ENCODE measurements at places on chromosomes 1 and 21. TPM values are rescaled to one million over a fixed set of nuclear protein-coding genes. Genes with fewer than 3 reads are reported as not detected.

ZFYVE9 gene
- 19.5 TPM for total RNA-seq

IFI44L gene
- 0.59 TPM for total RNA-seq

S100A16 gene
- total RNA-seq = 363 TPM

OR1C1 gene
- not detected for total RNA-seq

AXDND1 gene
- not detected for total RNA-seq

ACBD3 gene
- 27.4 TPM for total RNA-seq

LCE2B gene
- not detected for total RNA-seq

GRCh38 chr1:180930687-180931086 lies 18.0 kb downstream of the KIAA1614 start:
- peaks cover 15% of the 10 kb centered on the region for H3K27me3 ChIP-seq
- H3K27ac ChIP-seq = no peak overlapping the region
- no peak overlapping the region for H3K4me3 ChIP-seq
- no peak for DNase-seq
- H3K4me1 ChIP-seq = peaks cover 16% of the 10 kb centered on the region

DNA sequence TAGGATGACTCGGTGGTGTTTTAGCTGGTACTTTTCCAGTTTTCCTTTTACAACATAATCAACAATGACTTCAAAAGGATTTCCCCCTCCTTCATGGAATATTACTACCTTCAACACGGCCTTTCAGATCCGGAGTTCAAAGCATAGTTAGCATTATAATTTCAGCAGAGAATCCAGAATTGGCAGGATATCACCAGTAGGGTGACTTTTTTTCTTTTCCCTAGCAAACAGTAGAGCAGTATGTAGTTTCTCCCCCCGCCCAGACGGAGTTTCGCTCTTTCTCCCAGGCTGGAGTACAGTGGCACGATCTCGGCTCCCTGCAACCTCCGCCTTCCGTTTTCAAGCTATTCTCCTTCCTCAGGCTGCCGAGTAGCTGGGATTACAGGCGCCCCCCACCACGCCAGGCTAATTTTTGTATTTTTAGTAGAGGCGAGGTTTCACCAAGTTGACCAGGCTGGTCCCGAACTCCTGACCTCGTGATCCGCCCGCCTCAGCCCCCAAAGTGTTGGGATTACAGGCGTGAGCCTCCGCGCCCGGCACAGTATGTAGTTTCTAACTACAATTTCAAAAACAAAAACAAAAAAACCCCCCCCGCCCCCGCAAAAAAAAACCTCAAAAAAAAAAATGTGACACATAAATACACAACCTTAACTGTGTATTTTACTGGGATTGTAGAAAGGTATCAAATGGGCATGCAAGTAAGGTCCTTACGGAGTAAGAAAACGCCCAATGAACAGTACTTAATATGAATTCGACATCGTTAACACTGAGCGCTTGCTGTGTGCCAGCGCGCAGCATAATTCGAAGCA lies 1.5 kb upstream of the COX20 start:
- H3K4me1 ChIP-seq = peaks cover 27% of the 10 kb centered on the region
- peaks cover 7% of the 10 kb centered on the region for H3K36me3 ChIP-seq
- DNase-seq = peak; percentile 34
- H3K27me3 ChIP-seq = peaks cover 12% of the 10 kb centered on the region
- peak overlapping the region; percentile 96 for H3K4me3 ChIP-seq
- H3K27ac ChIP-seq = peak overlapping the region; percentile 99

- no peak overlapping the region for H3K4me3 ChIP-seq
- peaks cover 11% of the 10 kb centered on the region for H3K4me1 ChIP-seq
- no peak for DNase-seq
- peaks cover 8% of the 10 kb centered on the region for H3K27me3 ChIP-seq
- H3K27ac ChIP-seq = no peak overlapping the region
Observed at GRCh38 chr1:13809461-13810159, 109.6 kb downstream of the PRDM2 start.

DNA sequence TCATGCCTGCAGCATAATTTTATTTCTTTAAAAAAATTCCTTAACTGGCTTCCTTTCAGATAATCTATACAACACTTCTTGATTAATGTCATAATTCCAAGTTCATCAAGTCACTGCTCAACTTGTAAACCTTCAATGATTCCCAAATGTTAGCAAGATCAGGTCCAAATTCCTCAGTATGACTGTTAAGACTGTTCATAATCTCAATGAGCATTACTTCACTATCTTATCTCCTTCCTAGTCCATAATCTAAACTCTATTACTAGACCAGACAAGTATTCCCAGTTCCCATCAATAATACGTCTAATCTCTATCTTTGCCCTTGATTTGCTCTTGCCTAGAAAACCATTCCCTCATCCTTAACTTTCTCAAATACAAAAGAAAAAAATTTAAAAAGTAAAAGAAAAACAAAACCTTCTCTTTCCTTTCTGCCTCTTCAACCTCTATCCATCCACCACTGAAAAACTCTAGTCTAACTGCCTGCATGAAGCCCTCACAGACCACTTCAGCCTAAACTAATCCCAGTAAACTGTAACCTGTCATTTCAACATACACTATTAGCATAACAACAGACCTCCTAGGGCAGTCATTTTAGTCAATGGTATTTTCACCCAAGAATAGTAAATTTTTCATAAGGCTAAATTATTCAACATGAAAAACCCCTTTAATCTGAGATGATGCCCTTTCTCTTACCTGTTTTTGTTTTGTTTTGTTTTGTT lies 15.5 kb downstream of the LUZP1 start:
- no peaks in the 10 kb centered on the region for H3K27me3 ChIP-seq
- H3K36me3 ChIP-seq = peaks cover 4% of the 10 kb centered on the region
- H3K27ac ChIP-seq = no peak overlapping the region

DNA sequence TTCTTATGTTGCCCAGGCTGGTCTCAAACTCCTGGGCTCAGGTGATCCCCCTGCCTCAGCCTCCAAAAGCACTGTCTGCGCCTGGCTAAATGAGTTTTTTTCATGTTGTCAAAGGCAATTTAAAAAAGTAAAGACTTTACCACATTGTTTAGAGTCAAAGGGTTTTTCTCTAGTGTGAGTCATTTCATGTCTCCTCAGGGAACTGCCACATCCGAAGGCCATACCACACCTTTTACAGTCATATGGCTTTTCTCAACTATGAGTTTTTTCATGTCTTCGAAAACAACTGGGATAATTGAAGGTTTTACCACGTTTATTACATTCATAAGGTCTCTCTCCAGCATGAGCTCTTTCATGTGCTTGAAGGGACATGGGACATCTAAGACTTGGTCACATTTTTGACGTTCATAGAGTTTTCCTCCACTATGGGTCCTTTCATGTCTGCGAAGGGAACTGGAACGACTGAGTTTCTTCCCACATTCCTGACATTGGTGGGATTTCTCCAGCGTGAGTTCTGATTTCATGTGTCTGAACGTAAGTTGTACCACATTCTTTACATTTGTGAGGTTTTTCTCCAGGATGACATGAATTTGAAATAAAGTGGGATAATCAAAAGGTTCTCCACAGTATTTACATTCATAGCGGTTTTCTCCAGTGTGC lies 65.6 kb downstream of the UCHL5 start:
- H3K4me3 ChIP-seq = no peak overlapping the region
- H3K27me3 ChIP-seq = peaks cover 3% of the 10 kb centered on the region
- peaks cover 11% of the 10 kb centered on the region for H3K36me3 ChIP-seq
- H3K4me1 ChIP-seq = no peaks in the 10 kb centered on the region

GRCh38 chr1:205448540-205449253 lies 7.1 kb downstream of the BLACAT1 start:
- peaks cover 57% of the 10 kb centered on the region for H3K4me1 ChIP-seq
- peak overlapping the region; percentile 70 for H3K4me3 ChIP-seq
- H3K36me3 ChIP-seq = peaks cover 2% of the 10 kb centered on the region
- DNase-seq = no peak

DNA sequence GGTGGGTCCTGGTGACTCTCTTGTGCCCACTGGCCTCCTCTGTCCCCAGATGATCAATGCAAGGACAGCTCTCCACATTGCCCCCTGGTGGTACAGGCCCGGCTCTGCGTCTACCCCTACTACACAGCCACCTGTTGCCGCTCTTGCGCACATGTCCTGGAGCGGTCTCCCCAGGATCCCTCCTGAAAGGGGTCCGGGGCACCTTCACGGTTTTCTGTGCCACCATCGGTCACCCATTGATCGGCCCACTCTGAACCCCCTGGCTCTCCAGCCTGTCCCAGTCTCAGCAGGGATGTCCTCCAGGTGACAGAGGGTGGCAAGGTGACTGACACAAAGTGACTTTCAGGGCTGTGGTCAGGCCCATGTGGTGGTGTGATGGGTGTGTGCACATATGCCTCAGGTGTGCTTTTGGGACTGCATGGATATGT lies 10.8 kb downstream of the ADAMTSL4 start:
- H3K27ac ChIP-seq = no peak overlapping the region
- peak; percentile 81 for DNase-seq
- peaks cover 41% of the 10 kb centered on the region for H3K4me1 ChIP-seq
- H3K36me3 ChIP-seq = peaks cover 9% of the 10 kb centered on the region
- peaks cover 12% of the 10 kb centered on the region for H3K27me3 ChIP-seq

- no peaks in the 10 kb centered on the region for H3K36me3 ChIP-seq
- H3K4me3 ChIP-seq = no peak overlapping the region
- H3K27ac ChIP-seq = no peak overlapping the region
- H3K27me3 ChIP-seq = peaks cover 2% of the 10 kb centered on the region
Observed at GRCh38 chr1:23673086-23673813, 18.4 kb upstream of the RPL11 start.

DNA sequence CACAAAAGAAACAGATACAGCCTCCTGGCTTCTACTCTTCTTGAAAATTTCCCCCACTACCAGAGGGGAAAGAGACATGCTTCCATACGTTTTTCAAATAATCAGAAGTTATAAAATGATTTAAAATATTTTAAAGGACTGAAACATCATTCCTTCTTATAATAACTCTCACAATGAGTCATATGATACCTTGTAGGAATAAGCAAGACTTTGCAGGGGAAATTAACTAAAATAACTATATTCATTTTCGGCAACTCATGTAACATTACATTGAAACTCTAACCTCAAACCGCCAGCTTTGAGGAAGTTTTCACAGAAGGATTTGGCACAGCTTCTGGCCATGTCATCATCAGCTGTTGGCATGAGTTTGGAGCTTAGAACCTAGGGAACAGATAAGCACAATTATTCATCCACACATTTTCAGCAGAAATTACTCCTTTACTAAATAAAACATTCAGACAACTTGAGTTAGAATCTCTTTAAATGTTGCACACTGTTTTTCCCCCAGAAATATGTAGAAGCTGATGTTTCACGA lies 85.9 kb downstream of the USP24 start:
- H3K27me3 ChIP-seq = peaks cover 1% of the 10 kb centered on the region
- H3K4me3 ChIP-seq = no peak overlapping the region
- no peak overlapping the region for H3K27ac ChIP-seq
- H3K4me1 ChIP-seq = no peaks in the 10 kb centered on the region

DNA sequence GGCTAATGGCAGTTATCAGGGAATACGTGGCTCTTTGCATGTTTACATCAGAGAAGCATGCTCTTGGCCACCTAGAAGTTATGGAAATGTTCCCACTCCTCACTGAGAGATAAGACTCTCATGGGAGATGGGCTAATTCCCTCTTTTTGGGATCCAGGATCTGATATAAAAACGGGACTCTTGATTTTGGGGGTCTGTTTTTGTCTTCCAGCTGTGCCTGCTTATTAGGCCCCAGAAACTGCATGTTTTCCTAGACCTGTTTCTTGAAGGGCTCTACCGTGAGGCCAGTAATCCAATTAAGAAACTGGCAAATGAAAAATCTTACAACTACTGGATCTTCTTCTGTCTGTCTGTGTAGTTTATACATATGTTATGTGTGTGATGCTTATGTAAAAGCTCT lies 47.0 kb upstream of the PTCH2 start:
- H3K4me1 ChIP-seq = no peaks in the 10 kb centered on the region
- H3K4me3 ChIP-seq = peak overlapping the region; percentile 59
- peaks cover 53% of the 10 kb centered on the region for H3K36me3 ChIP-seq
- peaks cover 3% of the 10 kb centered on the region for H3K27me3 ChIP-seq
- no peak overlapping the region for H3K27ac ChIP-seq

DNA sequence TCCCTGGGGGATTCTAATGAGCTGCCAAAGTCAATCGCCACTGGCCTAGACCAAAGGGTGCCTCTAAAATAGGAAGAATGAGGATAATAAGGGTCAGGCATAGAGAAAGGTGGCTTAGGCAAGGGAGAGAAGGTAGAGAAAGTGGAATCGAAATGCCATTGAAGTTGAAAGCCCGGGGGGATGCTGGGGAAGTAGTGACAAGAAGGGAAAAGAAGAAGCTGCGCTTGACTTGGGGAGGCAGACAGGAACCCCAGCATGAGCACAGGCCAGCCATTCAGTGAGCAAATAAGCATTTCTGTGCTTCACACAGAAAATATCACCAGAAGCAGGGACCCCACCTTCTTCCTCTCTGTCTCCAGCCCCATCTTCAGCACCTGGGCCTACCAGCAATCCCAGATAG lies 1.5 kb downstream of the CD2 start:
- H3K4me1 ChIP-seq = peaks cover 3% of the 10 kb centered on the region
- no peak for DNase-seq
- H3K36me3 ChIP-seq = no peaks in the 10 kb centered on the region

GRCh38 chr1:212225871-212226302 lies 59.3 kb upstream of the PPP2R5A start:
- peaks cover 17% of the 10 kb centered on the region for H3K4me1 ChIP-seq
- H3K27ac ChIP-seq = peak overlapping the region; percentile 76
- peaks cover 4% of the 10 kb centered on the region for H3K27me3 ChIP-seq

GRCh38 chr1:1349256-1350012 lies at the start of gene DVL1:
Gene DVL1 (minus strand): TSS chr1:1349418. CDS start chr1:1349065, 353 bp downstream.
- H3K4me3 ChIP-seq = peak within 1 kb of the TSS; percentile 84
- DNase-seq = peak; percentile 82
- peaks cover 4% of the 10 kb centered on the region for H3K4me1 ChIP-seq
- peaks cover 6% of the 10 kb centered on the region for H3K36me3 ChIP-seq

DNA sequence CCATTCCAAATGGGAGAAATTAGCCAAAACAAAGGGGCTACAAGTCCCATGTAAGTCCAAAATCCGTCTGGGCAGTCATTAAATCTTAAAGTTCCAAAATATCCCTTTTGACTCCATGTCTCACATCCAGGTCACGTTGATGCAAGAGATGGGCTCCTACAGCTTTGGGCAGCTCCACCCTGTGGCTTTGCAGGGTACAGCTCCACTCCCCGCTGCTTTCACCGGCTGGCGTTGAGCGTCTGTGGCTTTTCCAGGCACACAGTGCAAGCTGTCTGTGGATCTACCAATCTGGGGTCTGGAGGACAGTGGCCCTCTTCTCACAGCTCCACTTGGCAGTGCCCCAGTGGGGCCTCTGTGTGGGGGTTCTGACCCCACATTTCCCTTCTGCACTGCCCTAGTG lies 130.2 kb downstream of the TPR start:
- peaks cover 3% of the 10 kb centered on the region for H3K36me3 ChIP-seq
- H3K27me3 ChIP-seq = no peaks in the 10 kb centered on the region
- no peaks in the 10 kb centered on the region for H3K4me1 ChIP-seq
- H3K27ac ChIP-seq = no peak overlapping the region

DNA sequence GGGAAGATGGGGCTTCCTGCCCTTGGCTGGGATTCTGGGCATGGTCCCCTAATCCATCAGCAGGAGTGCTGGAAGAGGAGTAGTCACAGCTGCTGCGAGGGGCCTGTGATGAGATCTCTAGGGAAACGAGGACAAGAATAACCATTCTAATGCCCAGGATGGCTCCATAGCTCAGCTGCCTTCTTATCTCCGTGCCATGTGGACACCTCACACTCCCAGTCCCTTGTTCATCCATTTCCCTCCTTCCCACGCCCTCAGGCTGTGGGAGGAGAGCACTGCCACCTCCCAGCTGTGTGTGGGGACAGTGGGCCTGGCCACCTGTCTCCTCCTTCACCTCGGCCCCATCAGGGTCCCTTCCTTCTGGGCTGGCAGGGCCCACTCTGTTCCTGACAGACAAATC lies 16.1 kb upstream of the ETV3 start:
- H3K27me3 ChIP-seq = peaks cover 8% of the 10 kb centered on the region
- H3K4me1 ChIP-seq = peaks cover 19% of the 10 kb centered on the region
- no peaks in the 10 kb centered on the region for H3K36me3 ChIP-seq
- no peak overlapping the region for H3K27ac ChIP-seq

- no peaks in the 10 kb centered on the region for H3K27me3 ChIP-seq
- H3K4me3 ChIP-seq = no peak overlapping the region
- no peak overlapping the region for H3K27ac ChIP-seq
- peaks cover 17% of the 10 kb centered on the region for H3K4me1 ChIP-seq
Observed at GRCh38 chr1:89540406-89540970, 15.9 kb downstream of the LRRC8B start.
